ENCODE measurements at places on chromosomes 16 and 17.

DNA sequence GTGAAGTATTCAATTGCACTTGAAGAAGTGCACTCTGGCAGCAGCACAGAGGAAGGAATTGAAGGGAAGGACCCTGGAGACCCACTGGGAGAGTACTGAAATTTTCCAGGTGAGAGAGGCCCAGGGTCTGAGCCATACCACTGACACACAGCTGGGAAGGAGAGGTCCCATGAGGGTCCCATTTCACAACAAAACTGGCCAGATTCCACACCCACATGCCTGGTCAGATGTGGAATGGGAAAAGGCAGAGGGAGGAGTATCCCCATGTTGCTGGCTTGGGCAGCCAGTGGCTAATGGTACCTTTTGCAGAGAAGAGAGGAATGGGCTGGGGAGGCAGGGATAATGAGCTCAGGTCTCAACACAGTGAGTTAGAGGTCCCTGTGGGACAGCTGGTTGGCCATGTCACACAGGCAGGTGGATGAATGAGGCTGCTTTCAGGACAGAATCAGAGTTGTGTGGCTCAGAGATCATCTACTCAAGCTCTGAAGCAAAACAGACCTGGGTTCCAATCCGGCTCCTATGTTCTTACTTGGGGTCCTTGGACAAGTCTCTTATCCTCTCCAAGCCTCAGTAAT lies 26.2 kb upstream of the NGFR start:
- no peak for DNase-seq

- DNase-seq, result no peak
Measured at GRCh38 chr16:48188449-48189102, 32.8 kb upstream of the ABCC12 start.

GRCh38 chr17:78391843-78392242 lies 13.4 kb downstream of the PGS1 start:
- DNase-seq, result peak; percentile 88

DNA sequence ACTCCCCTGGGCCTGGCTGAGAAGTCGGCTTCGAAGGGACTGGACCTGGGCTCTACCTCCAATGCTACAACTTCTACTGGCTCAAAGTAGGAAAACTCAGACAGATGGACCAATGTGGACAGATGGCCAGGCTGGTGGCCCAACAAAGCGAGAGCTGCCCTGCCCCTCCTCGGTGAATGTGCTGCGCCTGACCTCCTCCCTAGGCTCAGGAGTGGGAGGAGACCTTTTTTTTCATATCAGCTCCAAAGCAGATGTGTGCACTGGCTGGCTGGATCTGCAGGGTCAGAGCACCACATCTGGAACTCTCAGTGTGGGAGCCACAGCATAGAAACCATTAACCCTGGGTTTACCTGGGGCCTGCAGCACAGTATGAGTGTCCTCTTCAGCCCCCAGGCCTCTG lies 20.8 kb downstream of the ATP6V0D1 start:
- peak; percentile 45 for DNase-seq
